Stimulated activated CD8-positive, alpha-beta memory T cell treated with anti-CD3 and anti-CD28 coated beads, Interleukin-7, amount 100 ng/mL, for 4 hours (primary cell): ENCODE measurements at places on chromosomes 2 and 18.

DNA sequence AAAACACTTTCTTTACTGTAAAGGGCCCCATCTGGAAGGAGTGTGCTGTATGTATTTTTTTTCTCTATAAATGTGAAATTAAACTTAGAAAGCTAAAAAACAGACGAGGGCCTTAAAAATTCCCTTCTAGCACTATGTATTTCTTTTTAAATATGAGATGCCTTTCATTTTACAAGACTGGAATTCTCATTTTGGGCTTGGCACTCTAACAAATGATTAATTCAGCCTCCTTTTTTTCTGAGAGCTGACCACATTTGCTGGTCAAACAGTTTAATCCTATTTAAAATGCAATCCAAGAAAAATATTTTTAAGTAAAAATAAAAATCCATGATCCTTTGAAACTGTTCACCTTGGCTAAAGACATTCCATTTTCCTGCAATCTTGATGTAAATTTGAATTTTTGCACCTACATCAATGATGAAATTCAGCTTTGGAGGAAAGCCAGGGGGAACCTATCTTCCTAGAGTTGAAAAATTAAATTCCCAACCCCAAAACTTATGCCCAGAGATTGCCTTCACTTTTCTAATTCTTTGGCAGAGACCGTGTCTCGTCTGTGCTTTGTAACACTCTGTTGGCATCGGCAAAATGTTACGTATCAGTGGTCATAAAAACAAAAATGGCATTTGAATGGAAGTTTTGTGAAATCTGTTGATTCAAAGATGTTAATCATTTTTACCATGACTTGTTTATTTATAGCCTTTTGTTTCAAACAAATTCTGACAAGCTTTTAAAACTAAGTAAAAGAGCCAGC lies 284.5 kb downstream of the ZNF521 start:
- DNase-seq, result no peak

DNA sequence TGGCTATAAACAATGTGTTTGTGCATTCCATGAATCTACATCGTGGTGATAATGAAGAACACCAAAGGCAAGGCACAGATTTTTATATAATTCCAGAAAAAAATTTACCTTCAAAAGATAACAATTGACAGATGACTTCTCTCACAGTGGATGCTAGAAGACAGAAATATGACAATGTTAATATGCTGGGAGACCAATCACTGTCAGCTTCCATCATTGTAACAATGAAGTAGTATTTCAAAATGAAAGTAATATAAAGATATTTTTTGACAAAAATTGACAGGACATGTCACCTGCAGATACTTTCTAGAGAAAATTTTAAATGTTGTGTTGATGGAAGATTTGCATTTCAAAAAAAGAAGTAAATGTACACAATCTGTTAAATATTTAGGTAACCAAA lies 1925.9 kb upstream of the LRRTM1 start:
- no peak for DNase-seq

DNA sequence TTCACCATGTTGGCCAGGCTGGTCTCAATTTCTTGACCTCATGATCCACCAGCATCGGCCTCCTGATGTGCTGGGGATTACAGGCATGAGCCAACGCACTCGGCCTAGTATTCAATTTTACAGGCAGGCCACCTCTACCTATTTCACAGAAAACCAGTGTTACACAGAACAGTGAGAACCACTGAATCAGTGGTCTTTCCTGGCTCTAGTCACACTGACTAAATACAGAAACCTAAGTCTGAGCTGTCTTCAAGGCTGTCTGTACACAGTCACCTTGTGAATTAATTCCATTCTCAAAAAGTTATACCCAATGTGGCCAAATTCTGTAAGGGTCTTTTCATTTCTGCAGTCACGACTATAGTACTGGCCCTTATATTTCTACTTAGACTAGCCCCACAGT lies 3.5 kb downstream of the RNF149 start:
- no peak for DNase-seq

GRCh38 chr2:85439986-85440385 lies 21.5 kb downstream of the SH2D6 start:
- no peak for DNase-seq

DNA sequence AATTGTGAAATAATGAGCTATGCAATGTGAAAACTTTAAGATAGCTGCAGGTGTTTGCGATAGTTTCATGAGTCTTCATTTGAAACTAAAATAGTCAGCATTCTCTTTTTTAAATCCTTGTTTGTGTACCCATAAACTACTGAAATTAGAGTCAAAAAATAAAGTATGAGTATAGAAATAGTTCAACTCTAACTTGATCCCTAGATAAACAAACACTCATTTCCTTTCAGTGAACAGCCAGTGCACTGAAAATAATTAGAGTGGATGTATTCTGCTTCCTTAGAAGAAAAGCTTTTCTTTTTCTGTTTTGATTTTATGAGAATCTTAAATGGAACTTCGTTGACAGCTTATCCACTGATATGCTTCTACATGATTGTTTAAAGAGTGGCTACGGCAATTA lies 1033.4 kb downstream of the SOCS6 start:
- no peak for DNase-seq
